ENCODE measurements at places on chromosomes 6 and 20.

- DNase-seq, result no peak
These were observed 90.1 kb upstream of the FOXC1 start for GRCh38 chr6:1519597-1519996.

DNA sequence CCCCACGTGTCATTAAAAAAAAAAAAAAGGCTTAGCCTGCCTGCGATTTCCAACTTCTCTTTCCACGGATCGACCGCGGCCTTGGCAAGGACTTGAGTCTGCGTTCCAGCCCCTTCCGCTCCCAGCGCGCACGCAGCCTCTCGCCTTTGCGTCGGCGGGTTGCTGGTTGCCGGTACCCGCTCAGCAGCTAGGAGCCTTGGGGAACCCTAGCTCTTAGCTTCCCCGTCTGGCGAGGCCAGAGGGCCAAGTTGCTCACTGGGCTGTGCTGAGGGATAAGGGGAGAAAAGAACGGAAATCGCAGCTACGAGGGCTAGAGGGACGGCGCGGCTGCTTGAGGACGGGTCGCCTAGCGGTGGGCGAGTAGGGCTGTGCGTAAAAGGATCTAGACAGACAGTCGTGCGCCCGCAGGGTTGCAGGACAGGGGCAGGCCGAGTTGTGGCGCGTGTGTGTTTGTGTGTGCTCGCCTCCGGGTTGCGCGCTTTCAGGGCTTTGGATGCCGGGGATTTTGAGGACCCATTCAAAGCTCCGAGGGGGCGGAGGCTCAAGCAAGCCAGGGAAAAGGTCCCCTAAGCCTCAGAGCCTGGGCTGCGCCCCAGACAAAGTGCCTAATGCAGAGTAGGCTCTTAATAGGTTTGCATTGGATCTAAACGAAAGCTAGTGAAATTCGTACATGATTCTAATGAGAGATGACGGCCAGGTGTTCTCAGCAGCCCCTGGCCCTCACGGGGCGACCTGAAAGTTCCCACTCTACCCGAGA lies 40.5 kb upstream of the OSTM1 start:
- DNase-seq, result no peak

DNA sequence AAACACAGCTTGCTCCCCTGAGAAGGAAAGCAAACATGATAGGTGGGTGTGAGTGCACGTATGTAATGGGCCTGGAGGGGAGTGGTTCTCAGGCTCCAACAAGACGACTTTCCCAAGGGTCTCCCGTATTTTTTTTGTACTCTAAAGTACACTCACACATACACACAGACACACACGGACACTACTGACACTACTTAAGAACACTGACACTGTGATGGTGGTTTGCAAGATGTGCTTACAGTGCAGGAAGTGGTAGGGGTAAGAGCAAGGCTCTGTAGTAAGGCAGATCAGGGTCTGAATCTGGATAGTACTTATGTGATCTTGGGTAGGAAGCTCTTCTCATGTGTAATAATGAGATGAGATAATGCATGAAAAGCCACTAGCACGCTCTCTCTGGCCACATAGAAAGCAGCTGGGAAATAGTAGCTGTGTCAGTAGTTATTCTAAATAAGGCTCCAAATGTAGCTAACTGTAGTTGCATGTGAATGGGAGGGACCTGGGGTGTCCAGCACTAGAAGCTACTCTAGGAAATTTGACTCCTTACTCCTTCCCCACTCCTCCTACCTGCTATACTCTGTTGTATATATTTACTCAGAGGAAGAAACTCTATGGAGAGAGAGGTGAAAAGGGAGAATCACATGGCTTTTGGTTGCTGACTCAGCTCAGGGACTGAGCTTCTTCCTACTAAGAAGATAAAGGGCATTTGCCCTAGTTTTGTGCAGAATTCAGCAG lies 8.4 kb upstream of the ZBTB24 start:
- DNase-seq, result no peak

DNA sequence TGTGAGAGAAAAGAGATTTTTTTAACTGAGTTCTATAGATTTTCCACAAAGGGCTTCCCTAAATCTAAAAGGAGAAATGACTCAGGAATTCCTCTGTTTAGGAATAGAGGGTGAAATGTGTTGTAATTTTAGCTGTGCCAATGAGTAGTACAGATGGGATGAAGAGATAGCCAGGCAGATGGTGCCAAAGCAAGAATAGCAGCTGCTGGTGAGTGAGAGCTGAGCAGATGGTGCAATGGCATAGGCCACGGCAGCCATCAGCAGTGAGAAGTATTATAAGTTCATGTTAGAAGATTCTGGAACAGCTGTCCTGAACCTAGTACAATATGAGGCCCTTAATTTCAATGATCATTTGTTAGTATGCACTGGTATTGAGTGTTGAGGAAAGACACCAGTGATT lies 40.2 kb upstream of the CRISP1 start:
- no peak for DNase-seq

DNA sequence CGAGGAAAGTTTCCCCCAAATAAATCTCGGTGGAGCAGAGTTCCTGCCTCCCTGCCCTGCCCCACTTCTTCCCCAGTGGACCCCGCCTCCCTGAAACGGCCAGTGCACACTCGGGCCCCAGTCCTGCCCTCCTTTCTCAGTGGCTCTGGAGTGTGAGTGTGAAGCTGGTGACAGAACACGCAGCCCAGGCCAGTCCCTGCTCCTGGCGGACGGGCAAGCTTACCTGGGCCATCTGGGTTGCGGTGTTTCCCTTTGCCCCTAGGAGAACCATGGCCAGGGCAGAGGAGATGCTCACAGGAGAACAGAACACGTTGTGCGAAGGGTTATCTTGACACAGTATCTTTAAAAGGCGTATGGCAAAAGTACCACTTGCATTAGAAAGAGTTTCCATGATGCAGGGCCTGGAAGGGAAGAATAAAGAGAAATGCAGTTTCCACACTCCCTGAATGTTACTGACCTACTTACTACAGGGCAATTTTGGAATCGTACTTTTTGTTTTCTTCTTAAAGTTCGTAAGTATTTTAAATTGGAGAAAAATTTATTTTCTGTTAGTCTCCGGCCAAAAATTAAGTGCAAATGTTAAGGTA lies 2.8 kb downstream of the SERPINB9 start:
- DNase-seq, result no peak

- peak; percentile 7 for DNase-seq
These were observed 25.6 kb upstream of the HLA-DQB1 start for GRCh38 chr6:32692019-32692418.

DNA sequence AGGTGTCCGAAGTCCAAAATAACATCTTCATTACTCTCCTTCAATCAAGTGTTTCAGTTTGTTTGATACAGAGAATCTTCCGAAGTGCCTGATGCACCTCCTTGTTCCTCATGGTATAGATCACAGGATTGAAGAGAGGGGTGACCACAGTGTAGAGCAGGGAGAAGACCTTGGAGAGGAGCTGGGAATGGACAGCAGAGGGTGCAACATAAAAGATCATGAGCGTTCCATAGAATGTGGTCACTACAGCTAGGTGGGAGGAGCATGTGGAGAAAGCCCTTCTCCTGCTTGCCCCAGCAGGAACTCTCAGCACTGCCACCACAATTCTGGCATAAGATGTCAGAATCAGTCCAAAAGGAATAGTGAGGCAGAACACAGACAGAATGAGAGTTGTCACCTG lies 11.9 kb downstream of the OR12D1 start:
- DNase-seq, result no peak

GRCh38 chr20:18188434-18188833 lies 50.8 kb downstream of the KAT14 start:
- DNase-seq, result no peak

DNA sequence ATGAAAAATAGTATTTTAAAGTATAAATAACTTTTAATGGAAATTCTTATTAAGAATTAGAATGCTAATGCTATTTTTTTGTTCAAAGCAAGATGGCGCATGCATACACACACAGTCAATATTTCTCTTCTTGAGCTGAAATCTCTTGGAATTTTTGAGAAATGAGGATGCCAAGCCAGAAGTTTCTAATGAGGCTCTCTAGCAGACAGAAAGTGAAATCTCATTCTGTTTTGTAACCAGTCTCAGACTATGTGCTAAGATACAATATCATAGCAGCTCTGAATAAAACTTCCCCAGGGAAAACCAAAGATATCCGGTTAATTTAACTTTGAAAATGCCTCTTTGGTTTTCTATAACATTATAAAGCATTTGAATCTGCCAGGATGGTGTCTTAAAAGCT lies 97.2 kb upstream of the HDAC2 start:
- DNase-seq, result no peak

DNA sequence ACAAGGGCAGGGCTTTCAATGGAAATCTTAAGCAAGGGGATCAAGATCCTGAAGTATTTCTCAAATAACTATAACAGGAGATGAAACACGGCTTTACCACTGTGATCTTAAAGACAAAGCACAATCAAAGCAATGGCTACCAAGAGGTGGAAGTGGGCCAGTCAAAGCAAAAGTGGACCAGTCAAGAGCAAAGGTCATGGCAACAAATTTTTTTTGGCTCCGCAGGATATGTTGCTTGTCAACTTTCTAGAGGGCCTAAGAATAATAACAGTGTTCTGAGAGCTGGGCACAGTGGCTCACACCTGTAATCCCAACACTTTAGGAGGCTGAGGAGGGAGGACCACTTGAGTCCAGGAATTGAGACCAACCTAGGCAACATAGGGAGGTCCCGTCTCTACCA lies 54.1 kb downstream of the ILRUN start:
- no peak for DNase-seq

GRCh38 chr6:160992061-160992979 lies 751 bp downstream of the MAP3K4 start:
- no peak for DNase-seq

DNA sequence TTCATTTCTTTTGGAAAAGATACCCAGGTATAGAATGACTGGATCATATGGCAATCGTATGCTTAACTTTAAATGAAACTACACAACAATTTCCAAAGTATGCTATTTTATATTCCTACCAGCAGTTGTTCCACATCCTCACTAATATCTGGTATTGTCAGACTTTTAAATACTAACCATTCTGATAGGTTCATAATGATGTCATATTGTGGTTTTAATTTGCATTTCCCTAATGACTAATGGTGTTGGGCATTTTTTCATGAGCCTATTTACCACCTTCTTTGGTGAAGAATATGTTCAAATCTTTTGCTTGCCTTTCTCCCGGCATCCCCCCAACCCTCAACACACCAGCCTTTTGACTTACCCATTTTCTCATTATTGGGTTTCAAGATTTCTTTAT lies 96.2 kb upstream of the HMGN3 start:
- DNase-seq, result no peak

DNA sequence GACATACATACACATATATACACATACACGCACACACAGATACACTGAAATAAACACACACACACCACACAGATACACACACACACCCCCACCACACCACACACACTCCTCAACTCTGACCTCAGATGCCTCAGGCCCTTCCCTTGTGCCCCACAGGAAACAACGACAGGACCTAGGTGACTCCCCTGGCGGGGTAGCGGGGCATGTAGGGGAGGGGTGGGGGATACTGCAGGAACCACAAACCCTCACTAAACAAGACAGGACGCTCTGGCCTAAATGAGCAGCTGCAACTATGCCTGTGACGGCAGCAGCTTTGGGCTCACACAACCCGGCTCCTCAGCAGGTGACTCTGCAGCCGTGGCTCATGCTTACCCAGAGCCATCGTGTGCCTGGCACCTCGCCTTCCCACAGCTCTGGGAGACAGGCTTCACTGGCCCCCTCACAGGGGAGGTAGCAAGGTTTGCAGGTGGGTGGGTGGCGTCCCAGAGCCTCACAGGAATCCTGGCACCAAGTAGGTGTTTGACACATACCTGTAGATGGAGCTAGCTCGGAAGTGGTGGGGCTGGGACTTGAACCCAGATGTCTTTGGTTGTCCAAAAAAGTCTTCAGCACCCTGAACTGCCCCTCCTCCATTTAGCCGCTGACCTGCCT lies 100.8 kb downstream of the GRM4 start:
- DNase-seq, result no peak

Measured in iPS DF 6.9 (cell line).